ENCODE measurements at places on chromosomes 11 and 22.

DNA sequence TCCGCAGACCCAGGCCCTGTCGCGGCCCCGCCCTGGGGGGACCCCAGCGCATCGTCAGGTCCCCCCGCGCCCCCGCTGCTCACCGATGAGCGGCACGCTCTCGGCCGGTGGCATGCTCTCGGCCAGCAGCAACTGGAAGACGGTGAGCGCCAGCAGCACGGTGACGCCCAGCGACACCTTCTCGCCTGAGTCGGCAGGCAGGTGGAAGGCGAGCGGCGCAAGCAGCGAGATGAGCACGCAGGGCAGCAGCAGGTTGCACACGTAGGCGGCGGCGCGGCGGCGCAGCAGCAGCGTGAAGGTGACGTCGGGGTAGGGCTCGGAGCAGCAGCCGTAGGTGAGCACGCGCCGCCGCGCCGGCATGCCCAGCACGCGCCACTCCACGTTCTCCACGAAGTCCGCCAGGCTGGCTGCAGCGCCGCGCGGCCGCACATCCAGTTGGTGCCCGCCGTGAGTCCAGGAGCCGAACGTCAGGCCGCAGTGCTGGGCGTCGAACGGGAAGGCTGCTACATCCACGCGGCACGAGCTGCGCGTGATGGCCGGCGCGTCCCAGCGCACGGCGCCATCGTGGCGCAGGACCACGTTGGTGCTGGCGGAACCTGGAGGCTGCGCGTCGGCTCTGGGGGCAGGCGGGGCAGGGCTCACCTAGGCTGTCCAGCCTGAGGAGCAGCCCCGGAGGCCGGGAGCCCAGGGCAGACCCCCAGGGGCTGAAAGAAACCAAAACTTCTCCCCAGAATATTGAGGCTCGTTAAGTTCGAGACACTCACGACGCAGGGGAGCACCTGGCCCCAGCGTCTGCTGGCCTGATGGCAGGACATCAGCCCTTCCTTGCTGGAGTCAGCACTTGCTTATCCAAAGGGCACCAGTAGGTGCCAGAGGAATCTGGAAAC is 3.8 kb downstream of the CHRNA10 start:
- no peak for DNase-seq

GRCh38 chr22:26702906-26703830 is 45.8 kb downstream of the MIAT start:
- DNase-seq: no peak

DNA sequence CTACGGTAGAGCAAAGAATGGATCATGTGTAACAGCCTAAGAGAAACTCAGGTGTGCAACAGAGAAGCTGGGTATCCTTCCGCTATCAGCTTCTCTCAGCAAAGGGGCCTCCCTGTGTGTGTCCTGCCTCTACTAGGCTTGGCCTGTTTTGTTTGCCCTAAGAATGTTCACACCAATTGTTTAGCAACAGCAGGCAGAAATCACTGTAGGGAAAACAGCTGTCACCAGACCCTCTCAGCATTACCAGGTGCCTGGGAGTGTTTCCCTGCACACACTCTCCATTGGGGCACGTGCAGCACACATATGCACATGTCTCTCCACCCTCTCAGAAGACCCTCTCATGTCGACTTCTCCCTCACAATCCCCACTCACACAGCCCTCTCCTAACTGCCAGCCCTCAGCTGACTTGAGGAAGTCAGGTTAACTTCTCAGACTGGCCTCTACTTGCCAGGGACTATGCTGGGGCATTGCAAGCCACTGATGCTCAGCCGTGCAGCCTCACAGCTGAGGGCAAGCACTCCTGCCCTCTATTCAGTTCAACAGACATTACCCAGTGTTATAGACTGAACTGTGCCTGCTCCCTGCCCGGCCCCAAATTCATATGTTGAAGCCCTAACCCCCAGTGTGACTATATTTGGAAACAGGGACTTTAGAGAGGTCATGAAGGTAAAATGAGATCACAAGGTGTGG is 97.6 kb downstream of the TRIM29 start:
- DNase-seq: no peak

- no peak for DNase-seq
These were observed 6.0 kb upstream of the FXYD6 start for GRCh38 chr11:117882311-117882905.

DNA sequence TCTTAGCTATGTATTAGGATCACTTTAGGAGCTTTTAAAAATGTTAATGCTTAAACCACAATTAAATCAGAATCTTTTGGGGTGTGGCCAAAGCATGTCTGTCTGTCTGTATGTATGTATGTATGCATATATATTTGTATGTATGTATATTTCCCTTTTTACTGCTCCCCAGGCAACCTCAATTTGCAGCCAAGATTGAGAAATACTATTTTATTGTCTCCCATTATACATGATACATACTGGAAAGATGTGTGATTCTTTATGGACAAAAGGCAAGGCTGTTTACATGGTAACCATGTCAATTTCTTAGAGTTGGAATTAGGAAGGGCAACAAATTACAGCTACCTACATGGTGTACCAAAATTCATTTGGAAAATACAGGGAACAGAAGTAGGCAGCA is 783.6 kb downstream of the ETS1 start:
- no peak for DNase-seq

DNA sequence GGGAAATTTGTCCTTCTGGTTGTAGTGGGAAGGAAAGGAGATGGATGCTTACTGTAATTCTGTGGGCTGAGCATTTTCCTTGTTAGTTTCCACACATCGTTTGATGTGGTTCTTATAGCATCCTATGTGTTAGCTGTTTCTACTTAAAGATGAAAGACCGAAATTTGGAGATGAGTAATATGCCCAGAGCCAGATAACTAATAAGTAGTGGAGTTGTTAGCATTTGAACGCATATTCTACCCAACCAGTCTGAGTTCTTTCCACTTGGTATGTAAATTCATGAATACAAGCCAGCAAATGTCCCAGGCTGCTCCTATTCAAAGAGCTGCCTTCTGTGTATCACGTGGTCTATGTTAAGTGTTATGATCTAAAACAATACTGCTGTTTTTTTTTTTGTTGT is 14.6 kb downstream of the SPECC1L start:
- DNase-seq: no peak

- no peak for DNase-seq
These were observed 1238.7 kb downstream of the BRD1 start for GRCh38 chr22:48588878-48589450.
